ENCODE measurements at places on chromosomes 12 and 14. TPM values are rescaled to one million over a fixed set of nuclear protein-coding genes. Genes with fewer than 3 reads are reported as not detected.
A peak's percentile ranks its signal among the peaks of the same experiment; 100 is the strongest.

Gene CRIP1
- total RNA-seq: 42.9 TPM

Gene PIP4P1
- 13.3 TPM for total RNA-seq

Gene CAND1
- 24.8 TPM for total RNA-seq

Gene TMEM119
- total RNA-seq: 1.8 TPM

Gene GDF3
- total RNA-seq: not detected

Gene DPPA3
- not detected for total RNA-seq

Gene C12orf60
- total RNA-seq: 1.1 TPM

GRCh38 chr12:132169376-132169775 lies 25.1 kb downstream of the NOC4L start:
- no peak overlapping the region for H3K27ac ChIP-seq
- no peaks in the 10 kb centered on the region for H3K4me1 ChIP-seq
- H3K36me3 ChIP-seq: no peaks in the 10 kb centered on the region

DNA sequence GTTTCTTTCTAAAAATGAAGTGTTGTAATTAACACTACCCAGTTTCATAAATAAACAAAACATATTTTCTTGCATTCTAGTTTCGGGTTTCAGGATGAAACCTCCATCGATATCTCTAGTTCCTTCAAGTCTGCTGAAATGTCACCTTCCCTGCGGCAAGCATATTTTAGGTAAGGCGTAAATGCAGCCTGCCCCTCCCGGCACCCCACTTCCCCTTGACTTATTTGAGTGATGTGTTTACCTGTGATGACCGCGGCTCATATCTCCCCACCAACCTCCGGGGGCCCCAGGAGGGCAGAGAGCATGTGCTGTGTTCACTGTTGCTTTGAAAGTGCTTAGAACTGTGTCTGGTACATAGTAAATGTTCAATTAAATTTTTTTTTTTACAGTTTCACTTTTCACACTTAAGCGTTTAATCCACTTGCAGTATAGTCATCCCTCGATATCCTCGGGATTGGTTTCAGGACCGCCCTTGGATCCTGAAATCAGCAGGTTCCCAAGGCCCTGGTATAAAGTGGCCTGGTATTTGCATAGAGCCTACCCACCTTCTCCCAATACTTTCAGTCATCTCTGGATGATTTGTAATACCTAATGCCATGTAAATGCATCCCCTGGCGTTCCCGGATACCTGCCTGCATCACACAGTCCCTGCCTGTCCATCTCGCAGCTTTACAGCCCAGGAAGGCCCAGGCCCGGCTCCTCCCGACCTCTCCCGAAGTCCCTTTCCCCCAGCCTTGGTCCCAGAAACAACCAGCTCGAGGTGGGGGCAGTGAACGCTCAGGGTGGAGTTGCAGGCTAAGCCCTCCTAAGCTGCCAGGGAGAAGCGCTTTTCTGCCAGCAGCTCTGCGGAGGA lies 40.2 kb upstream of the FBRSL1 start:
- no peaks in the 10 kb centered on the region for H3K36me3 ChIP-seq
- no peaks in the 10 kb centered on the region for H3K27me3 ChIP-seq
- H3K4me3 ChIP-seq: no peak overlapping the region
- H3K27ac ChIP-seq: no peak overlapping the region

DNA sequence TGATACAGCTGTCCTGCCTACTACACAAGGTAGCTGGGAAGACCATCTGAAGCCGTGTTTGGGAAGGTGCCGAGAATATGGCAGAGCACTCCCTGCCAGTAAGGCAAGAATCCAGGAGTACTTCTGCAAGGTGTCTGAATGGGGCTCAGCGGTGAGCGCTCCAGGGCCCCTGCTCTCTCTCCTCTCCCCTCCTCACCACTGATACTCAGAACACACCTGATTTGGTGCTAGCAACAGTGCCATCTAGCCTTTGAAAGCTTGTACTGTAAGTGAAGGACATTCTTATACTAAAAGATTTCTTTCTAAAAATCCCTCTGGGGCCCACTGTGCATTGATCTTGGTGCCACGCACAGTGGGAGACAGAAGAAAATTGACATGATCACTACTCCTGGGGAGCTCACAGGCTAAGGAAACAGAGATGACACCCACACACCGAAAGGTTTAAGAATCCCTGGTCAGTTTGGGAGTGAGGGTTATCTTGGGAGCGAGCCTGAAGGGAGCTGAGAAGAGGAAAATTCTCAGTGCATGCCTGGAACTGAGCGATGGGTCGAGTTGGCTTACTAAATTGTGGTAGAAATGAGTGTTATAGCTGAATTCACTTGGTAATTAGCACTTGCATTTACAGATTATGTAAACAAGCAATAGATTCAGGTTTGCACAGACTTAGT lies 216.9 kb downstream of the NTF3 start:
- H3K27ac ChIP-seq: no peak overlapping the region
- no peaks in the 10 kb centered on the region for H3K4me1 ChIP-seq
- DNase-seq: peak; percentile 30

DNA sequence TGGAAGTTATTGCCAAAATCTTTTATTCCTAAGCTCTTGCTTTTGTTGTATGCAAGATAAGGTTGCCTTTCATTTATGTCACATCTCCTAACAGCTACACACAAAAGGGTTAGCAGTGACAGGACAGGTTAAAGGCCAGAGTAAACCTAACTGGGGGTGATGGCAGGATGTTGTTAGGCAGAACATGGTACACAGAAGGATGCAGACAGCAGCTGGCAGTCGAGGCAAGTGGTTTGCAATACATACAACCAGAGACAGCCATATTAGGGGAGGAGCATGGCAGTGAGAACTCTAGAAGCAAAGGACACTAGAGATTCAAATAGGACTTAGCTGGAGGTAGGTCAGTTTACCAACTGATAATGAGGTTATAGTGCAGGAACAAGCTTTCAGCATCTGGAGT lies 2.7 kb upstream of the ABCD2 start:
- no peak for DNase-seq
- H3K4me3 ChIP-seq: no peak overlapping the region
- no peaks in the 10 kb centered on the region for H3K36me3 ChIP-seq
- H3K4me1 ChIP-seq: no peaks in the 10 kb centered on the region
- no peak overlapping the region for H3K27ac ChIP-seq
- H3K27me3 ChIP-seq: no peaks in the 10 kb centered on the region

DNA sequence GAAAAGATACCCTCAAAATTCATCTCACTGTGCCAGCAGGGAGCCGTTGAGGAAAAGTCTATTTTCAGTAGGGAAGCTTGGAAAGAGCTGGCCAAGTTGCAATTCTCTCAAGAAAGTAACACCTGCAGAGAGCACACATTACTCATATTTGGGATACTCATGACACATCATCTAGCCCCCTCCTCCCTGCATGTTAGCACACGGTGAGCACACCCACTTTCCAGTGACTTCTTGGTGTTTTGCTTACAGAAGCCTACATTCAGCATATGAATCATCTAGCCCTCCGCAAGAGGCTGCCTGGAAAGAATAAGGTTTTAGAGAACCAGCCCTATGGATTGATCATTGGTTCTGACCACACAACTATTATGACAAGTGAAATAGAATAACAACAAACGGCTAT lies 124.5 kb downstream of the PTPRO start:
- no peaks in the 10 kb centered on the region for H3K27me3 ChIP-seq
- no peaks in the 10 kb centered on the region for H3K4me1 ChIP-seq
- H3K36me3 ChIP-seq: no peaks in the 10 kb centered on the region
- no peak for DNase-seq
- no peak overlapping the region for H3K27ac ChIP-seq

DNA sequence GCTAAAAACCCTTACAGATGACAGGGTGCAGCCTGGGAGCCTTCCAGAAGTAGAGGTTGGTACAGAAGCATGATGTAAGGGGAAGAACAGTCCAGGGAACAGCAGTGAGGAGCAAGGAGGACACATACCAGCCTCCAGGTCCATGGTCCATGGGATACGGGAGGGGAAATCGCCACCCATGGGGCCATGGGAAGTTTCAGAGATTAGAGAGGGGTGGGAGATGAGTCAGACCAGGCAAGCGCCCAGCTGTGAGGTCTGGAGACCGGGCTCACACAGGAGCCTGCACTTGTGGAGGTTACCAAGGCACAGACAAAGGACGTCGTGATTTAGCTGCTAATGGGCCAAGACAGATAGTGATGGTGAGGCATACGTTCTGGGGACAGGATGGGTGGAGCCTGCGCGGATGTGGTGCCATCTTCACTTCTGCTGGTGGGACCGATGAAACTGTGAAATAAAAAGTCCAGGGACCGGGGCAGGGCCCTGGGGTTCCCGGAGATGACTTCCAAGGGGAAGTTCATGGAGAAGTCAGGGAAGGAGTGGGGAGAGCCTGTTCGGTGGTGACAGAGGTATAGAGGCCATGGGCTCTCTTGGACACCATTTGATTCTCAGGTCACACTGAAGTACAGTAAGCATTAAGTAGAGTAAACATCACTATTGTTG lies 17.7 kb upstream of the LRP1-AS start:
- H3K4me1 ChIP-seq: no peaks in the 10 kb centered on the region
- no peak overlapping the region for H3K4me3 ChIP-seq

DNA sequence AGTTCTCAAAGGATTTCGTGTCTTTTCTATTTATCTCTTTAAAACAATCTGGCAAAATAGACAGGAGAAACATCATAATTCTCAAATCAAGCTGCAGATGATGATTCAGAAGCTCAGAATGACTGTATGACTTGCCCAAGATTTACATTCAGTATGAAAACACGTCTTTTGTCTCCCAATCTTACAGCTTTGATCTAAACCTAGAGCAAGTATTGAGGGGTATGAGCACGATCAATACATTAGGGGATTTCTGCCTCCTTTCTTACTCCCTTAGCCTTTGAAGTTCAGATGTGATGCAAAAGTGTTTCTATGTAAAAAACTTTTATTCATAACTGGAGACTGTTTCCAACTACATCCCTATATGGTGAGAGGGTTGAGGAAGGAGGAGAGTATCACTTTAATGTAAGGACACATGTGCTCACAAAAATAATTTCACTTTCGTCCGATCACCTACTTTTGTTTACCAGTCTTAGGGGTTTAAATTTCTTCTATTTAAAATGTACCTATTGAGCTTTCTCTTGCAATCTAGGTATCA lies 454.8 kb downstream of the TMTC2 start:
- no peaks in the 10 kb centered on the region for H3K36me3 ChIP-seq
- no peak overlapping the region for H3K27ac ChIP-seq
- no peak for DNase-seq
- no peaks in the 10 kb centered on the region for H3K27me3 ChIP-seq
- H3K4me3 ChIP-seq: no peak overlapping the region

DNA sequence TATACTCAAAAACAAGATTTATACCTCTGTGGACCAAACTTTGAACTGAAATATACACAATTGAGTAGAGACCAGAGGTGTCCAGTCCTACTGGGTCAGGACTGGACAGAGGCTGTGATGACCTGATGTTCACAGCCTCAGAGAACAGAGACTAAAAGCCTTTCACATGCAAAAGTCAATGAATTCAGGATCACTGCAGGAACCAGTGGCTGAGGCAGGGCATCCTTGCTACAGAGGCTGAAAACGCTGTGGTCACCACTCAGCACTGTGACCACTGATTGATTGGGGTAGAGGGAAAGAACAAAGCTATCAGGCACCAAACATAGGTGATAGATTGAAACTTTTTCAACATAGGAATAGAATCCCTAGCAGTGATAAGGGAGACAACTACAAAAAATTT lies 25.1 kb downstream of the GRIP1 start:
- H3K27me3 ChIP-seq: no peaks in the 10 kb centered on the region
- H3K4me3 ChIP-seq: no peak overlapping the region
- H3K27ac ChIP-seq: no peak overlapping the region
- no peak for DNase-seq
- no peaks in the 10 kb centered on the region for H3K4me1 ChIP-seq

- peak overlapping the region; percentile 99 for H3K27ac ChIP-seq
- no peaks in the 10 kb centered on the region for H3K27me3 ChIP-seq
- H3K36me3 ChIP-seq: no peaks in the 10 kb centered on the region
- no peak for DNase-seq
- no peaks in the 10 kb centered on the region for H3K4me1 ChIP-seq
- peak overlapping the region; percentile 71 for H3K4me3 ChIP-seq
Measured at GRCh38 chr14:93331728-93332396, 974 bp downstream of the BTBD7 start.

GRCh38 chr14:64826333-64826732 lies 53.4 kb downstream of the SPTB start:
- no peaks in the 10 kb centered on the region for H3K4me1 ChIP-seq
- no peaks in the 10 kb centered on the region for H3K27me3 ChIP-seq
- no peak for DNase-seq
- H3K27ac ChIP-seq: peak overlapping the region; percentile 78
- no peak overlapping the region for H3K4me3 ChIP-seq
- H3K36me3 ChIP-seq: no peaks in the 10 kb centered on the region

DNA sequence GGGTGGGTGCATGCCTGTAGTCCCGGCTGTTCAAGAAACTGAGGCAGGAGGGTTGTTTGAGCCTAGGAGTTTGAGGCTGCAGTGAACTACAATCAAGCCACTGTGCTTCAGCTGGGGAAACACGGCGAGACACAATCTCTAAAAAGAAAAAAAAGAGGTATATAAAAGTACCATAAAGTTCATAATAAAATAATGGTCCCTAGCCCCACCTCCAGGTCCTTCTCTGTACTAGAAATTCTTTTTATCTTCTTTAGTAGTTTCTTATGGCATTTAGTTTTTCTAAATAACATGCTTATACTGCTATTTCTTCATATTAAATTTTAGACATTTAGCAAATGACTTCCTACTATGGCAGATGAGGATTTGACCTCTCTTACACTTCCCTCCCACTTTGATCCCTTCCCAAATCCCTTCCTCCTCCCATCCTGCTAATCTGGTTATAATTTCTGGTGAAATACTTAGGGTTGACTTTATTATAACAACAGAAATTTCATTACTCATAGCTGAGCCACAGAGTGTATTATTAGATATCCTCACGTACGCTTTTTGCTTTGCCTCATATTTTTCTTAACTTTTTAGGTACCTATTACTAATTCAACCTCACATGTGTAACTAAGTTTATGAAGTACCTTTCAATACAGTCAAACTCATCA lies 94.7 kb downstream of the SLC41A2 start:
- H3K27me3 ChIP-seq: no peaks in the 10 kb centered on the region
- H3K36me3 ChIP-seq: no peaks in the 10 kb centered on the region
- no peak overlapping the region for H3K4me3 ChIP-seq
- peaks cover 18% of the 10 kb centered on the region for H3K4me1 ChIP-seq

DNA sequence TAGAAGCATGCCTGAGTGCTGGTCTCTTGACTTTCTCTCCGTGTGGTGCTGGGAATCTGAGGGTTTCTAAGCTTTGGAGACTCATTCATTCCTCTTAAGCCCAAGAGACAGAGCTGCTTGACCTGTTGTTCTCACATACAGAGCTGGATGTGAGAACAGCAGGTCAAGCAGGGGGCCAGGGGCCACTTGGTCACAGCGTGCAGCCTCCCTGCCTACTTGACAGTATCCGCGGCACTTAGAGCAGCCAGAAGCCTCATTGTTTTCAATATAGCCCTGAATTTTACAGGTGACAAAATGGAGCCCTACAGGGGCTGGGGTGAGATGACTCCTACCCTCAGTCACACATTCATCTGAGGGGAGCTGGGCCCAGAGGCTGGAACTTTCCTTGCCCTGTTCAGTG lies 88.9 kb downstream of the ESRRB start:
- no peaks in the 10 kb centered on the region for H3K27me3 ChIP-seq
- no peak overlapping the region for H3K4me3 ChIP-seq
- H3K27ac ChIP-seq: no peak overlapping the region
- DNase-seq: no peak
- H3K4me1 ChIP-seq: peaks cover 10% of the 10 kb centered on the region

- DNase-seq: peak; percentile 89
- H3K27ac ChIP-seq: no peak overlapping the region
- no peaks in the 10 kb centered on the region for H3K4me1 ChIP-seq
- no peak overlapping the region for H3K4me3 ChIP-seq
Measured at GRCh38 chr14:105045710-105046326, 19.4 kb downstream of the GPR132 start.
